ENCODE measurements at places on chromosomes 2 and 18.

- DNase-seq, result no peak
Observed at GRCh38 chr2:142834021-142834420, 43.4 kb upstream of the KYNU start.

DNA sequence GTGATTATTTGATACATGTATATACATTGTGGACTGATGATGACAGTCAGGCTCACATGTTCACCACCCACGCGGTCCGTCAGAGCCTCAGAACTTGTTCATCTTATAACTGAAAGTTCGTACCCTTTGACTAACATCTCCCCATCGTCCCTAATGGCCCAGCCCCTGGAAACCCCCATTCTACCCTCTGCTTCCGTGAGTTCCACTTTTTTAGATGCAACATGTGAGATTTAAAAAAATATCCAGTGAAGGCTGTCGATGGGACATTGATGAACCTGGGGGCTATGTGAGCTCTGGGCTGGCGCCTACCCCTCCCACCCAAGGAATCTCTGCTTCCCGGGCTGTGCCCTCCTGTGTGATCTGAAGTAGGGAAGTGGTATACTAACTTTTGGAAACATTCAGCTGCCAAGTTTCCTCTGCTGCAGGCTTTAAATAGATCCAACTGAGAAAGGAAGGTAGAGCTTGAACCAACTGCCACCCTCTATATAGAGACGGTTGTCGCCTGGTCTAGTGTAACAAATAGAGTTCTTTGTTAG, 163.8 kb downstream of the FAM210A start:
- peak; percentile 79 for DNase-seq

DNA sequence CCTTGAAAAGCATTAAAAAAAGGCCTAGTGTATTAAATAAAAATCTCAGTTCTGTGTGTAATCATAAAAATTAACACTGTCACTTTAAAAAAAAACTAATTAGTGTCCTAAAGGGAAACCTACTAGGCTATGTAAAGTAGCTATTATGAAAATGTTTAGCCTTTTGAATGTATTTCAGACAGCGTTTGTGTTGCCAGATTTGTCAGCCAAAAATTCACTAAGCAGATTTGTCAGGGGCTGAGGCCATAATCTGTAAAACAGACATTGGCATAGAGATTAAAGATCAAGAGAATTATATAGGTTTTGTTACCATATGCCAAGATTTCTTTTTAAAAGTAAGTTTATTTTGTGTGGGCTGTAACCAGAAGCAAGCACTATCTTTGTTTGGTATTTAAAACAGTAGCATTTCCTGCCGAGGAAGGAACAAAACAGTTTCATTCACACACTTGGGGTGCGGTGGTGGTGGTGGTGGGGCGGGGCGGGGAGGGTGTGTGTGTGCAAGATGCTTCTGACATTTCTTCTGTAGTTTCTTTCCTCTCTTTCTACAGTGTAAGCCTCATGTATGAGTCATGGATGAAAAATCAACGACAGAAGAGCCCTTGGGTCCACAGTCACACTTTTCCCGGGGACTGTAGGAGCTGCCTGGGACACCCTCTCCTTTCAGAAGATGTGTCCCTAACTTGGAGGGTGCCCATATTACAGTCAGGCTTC, 328.5 kb upstream of the FANCL start:
- no peak for DNase-seq

GRCh38 chr18:68839701-68840100, 41.8 kb downstream of the CCDC102B start:
- DNase-seq, result no peak

DNA sequence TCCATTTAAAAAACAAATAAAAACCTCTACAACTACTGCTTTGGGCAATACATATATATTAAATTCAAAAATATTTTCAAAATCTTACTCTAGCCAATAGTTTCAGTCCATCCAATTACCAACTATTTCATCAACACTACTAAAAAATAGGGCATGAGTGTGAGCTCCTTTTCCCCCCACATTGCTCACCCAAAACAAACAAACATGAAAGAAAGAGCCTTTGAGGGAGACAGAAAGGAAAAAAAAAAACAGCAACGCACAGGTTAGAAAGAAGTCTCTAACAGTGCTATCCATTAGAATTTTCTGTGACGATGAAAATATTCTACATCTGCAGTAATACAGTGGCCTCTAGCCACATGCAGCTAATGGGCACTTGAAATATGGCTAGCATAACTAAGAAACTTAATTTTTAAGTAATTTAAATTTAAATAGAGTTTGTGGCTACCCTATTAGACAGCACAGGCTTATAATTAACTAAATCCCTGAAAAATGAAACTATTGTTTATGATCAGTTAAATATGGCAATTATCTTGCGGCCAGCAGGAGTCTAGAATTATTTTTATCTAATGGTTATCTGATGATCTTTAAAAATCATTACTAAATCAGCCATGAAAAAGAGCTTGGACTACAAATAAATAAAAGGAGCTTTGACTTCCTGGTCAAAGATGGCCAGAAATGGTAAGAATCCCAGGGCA, 59.2 kb downstream of the RBMS1 start:
- no peak for DNase-seq
